GM23248 (cell line): ENCODE measurements at places on chromosomes 16 and 17.

DNA sequence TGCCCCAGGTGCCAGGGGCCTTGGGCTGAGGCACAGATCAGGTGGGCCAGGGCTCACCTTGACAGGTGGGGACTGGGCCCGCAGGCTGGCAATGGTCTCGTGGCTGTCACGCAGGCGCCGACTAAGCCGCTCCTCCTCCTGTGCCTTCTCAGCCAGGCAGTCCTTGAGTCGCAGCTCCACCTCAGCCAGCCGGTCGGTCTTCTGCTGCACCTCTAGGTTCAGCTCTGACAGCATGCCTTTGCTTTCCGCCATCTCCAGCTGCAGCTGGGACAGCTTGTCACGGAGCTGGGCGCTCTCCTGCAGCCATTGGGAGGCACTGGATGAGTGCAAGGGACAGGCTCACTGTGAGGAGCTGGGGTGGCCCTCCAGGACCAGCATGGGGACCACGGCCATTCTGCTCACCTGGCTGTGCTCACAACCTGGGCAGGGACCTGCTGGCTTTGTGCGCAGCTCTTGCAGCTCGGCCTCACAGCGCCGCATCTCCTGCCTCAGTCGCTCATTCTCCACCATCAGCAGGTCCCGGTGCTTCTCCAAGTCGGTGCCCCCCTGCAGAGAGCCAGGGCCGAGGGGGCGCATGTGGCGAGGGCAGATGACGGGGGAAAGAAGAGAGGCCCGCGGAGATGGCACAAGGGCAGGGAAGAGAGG lies 31.0 kb downstream of the KIFC3 start:
- DNase-seq: no peak

- DNase-seq: peak; percentile 21
Observed at GRCh38 chr17:59001158-59001814, 105.4 kb downstream of the TRIM37 start.

- no peak for DNase-seq
Observed at GRCh38 chr16:31695667-31696066, 168.0 kb downstream of the AHSP start.

DNA sequence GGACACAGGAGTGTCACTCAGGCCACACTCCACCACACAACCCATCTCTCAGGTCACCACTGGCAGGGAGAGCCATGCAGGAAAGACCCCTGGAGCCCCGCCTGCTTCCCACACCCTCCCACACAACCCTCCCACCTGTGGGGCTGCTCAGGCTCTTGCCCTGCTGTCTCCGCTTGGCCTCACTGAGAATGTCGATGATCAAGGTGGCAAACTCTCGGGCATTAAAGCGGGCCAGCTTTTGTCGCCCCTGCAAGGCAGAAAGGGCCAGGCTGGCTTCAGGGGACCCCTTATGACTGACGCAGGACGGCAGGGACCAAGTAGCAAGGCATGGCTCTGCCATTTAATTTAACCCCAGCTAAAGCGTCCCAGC lies 8.5 kb downstream of the TP53I13 start:
- no peak for DNase-seq

- DNase-seq: no peak
Observed at GRCh38 chr16:25140459-25140858, 28.9 kb downstream of the LCMT1 start.
